Activated T-cell treated with anti-CD3 and anti-CD28 coated beads, Interleukin-2, amount 50 U/mL, for 72 hours (primary cell): ENCODE measurements at places on chromosomes 2 and 18.
A peak's percentile ranks its signal among the peaks of the same experiment; 100 is the strongest.

GRCh38 chr2:3076848-3077642, 300.6 kb downstream of the EIPR1 start:
- H3K4me3 ChIP-seq: no peak overlapping the region
- H3K36me3 ChIP-seq: no peaks in the 10 kb centered on the region
- no peak overlapping the region for H3K27ac ChIP-seq
- no peak for DNase-seq
- no peaks in the 10 kb centered on the region for H3K4me1 ChIP-seq

GRCh38 chr18:49819823-49820671, 6.7 kb upstream of the ACAA2 start:
- H3K4me3 ChIP-seq: peak overlapping the region; percentile 84
- H3K36me3 ChIP-seq: peaks cover 3% of the 10 kb centered on the region
- no peaks in the 10 kb centered on the region for H3K27me3 ChIP-seq
- peaks cover 59% of the 10 kb centered on the region for H3K4me1 ChIP-seq
- peak; percentile 56 for DNase-seq
- peak overlapping the region; percentile 94 for H3K27ac ChIP-seq

GRCh38 chr18:54242327-54242726, 17.9 kb upstream of the MBD2 start:
- H3K4me3 ChIP-seq: no peak overlapping the region
- peaks cover 14% of the 10 kb centered on the region for H3K4me1 ChIP-seq
- no peak for DNase-seq

GRCh38 chr2:8522687-8523086, 159.2 kb upstream of the ID2 start:
- H3K27ac ChIP-seq: peak overlapping the region; percentile 4
- DNase-seq: no peak

- peaks cover 21% of the 10 kb centered on the region for H3K27me3 ChIP-seq
- no peak overlapping the region for H3K4me3 ChIP-seq
- no peak overlapping the region for H3K27ac ChIP-seq
- no peaks in the 10 kb centered on the region for H3K36me3 ChIP-seq
- DNase-seq: no peak
Measured at GRCh38 chr18:9740071-9740470, 32.0 kb downstream of the RAB31 start.

DNA sequence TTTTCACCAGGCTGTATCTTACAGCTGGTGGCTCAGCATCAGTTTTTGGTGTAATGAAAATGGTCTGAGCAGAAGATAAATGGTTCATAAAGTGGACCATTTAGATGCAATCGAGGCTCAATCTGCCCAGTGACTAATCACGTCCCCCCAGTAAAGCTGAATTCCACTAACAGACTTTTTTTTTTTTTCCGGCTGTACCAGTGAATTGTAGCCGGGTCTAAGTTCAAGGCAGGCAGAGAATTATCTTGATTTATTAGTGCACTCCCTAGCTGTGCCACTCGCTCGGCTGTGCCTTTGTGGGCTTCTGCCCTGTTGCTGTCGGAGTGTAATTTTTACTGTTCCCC, 215.1 kb upstream of the POU3F3 start:
- no peaks in the 10 kb centered on the region for H3K4me1 ChIP-seq
- H3K27me3 ChIP-seq: peaks cover under 1% of the 10 kb centered on the region

DNA sequence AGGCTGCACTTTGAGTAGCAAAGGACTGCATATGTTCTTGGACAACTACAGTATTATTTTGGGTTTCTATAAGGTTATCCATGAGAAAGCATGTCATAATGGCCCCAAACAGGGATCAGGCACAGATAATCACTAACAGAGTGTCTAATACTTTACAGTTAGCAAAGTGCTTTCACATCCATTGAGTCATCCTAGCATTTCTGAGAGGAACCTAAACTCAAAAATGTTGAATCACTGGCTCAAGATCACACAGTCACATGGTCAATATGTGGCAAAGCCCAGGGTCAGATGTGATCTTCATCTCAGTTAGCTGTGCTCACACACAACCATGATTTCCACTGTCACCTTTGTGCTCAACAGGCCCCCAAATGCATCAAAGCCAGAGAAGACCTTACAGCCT, 156.1 kb upstream of the VRK2 start:
- no peaks in the 10 kb centered on the region for H3K4me1 ChIP-seq
- DNase-seq: no peak
- H3K36me3 ChIP-seq: no peaks in the 10 kb centered on the region
- H3K27ac ChIP-seq: no peak overlapping the region
- H3K4me3 ChIP-seq: no peak overlapping the region
- H3K27me3 ChIP-seq: peaks cover 6% of the 10 kb centered on the region

DNA sequence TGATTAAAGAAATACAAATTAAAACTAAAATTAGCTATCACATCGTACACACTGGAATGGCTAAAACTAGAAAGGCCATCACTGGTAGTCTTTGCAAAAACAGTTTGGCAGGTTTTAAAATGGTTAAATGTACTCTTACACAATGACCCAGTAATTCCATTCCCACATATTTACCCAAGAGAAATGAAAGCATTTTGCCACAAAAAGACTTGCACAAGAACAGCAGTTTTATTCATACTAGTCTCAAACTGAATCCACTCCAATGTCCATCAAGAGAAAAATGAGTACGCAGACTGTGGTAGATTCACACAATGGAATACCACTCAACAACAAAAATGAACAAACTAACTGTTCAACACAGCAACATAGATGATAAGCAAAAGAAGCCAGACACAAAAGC, 29.1 kb downstream of the SP140L start:
- no peaks in the 10 kb centered on the region for H3K27me3 ChIP-seq
- no peak overlapping the region for H3K4me3 ChIP-seq
- peaks cover 7% of the 10 kb centered on the region for H3K36me3 ChIP-seq
- H3K4me1 ChIP-seq: peaks cover 17% of the 10 kb centered on the region
- H3K27ac ChIP-seq: no peak overlapping the region

DNA sequence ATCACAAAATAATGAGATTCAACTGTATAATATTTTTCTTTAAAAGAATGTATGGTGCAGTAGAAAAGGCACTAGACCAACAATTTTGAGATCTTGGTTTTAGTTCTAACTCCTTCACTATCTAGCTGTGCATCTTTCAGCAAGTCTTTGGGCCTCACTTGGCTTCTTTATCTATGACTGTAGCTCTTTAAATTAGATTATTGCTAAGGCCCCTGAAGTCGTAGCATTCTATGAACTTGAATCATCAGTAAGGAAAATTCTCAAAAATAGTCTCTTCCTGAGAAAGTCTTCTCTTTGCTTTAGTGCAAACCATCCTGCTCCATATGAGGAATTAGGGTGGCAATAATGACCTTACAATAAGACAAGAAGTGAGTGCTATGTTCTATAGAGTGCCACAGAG, 140.4 kb downstream of the FTCDNL1 start:
- no peak for DNase-seq
- H3K27ac ChIP-seq: no peak overlapping the region
- H3K4me1 ChIP-seq: peaks cover 4% of the 10 kb centered on the region
- H3K4me3 ChIP-seq: no peak overlapping the region

GRCh38 chr2:98805412-98806171, 74.7 kb upstream of the MGAT4A start:
- H3K27ac ChIP-seq: no peak overlapping the region
- DNase-seq: no peak
- peaks cover 15% of the 10 kb centered on the region for H3K4me1 ChIP-seq
- H3K36me3 ChIP-seq: no peaks in the 10 kb centered on the region

GRCh38 chr2:175203621-175204496, 22.3 kb upstream of the ATP5MC3 start:
- no peak overlapping the region for H3K4me3 ChIP-seq
- no peaks in the 10 kb centered on the region for H3K4me1 ChIP-seq
- peaks cover 9% of the 10 kb centered on the region for H3K27me3 ChIP-seq
- DNase-seq: peak; percentile 63

DNA sequence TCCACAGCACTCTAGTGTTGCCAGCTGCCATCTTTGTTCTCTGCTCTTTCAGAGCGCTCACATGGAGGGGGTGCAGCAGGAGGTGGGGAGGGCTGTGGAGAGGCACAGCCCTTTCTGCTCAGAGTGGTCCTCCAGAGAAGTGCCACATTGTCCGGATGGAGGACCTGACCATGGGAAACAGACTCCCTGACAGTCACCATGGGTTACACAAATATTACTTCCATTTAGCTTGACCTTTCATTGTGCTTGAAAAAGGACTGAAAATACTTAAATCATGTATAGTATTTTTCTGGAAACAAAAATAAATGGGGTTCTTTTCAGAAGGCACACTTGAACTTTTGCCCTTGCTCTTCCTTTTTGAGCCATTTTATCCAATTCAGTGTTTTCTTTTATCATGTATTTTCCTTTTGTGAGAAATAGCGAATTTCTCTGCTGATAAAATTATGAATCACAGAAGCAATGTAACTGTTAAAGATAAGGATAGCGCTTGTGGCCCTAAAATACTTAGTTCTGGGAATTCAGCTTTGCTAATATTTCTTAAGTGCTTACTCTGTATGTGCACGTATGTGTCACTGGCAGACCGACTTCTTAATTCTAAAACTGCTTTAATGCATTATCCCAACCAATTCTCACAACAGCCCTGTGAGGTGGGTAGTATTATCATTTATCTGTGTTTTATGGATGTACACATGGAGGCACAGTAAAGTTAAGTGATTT, 34.2 kb downstream of the SPATS2L start:
- no peak overlapping the region for H3K27ac ChIP-seq
- no peaks in the 10 kb centered on the region for H3K27me3 ChIP-seq
- peaks cover 7% of the 10 kb centered on the region for H3K4me1 ChIP-seq

DNA sequence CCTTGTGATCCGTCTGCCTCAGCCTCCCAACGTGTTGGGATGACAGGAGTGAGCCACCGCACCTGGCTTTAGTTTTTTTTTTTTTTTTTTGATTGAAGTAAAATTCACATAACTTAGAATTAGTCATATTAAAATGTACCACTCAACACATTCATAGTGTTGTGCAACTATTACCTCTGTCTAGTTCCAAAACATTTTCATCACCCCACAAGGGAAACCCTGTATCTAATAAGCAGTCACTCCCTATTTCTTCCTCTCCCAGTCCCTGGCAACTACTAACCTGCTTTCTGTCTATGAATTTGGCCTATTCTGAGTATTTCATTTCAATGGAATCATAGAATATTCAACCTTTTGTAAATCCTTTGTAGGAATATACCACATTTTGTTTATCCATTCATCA, 123.9 kb upstream of the FAM117B start:
- no peaks in the 10 kb centered on the region for H3K36me3 ChIP-seq
- no peak overlapping the region for H3K27ac ChIP-seq

DNA sequence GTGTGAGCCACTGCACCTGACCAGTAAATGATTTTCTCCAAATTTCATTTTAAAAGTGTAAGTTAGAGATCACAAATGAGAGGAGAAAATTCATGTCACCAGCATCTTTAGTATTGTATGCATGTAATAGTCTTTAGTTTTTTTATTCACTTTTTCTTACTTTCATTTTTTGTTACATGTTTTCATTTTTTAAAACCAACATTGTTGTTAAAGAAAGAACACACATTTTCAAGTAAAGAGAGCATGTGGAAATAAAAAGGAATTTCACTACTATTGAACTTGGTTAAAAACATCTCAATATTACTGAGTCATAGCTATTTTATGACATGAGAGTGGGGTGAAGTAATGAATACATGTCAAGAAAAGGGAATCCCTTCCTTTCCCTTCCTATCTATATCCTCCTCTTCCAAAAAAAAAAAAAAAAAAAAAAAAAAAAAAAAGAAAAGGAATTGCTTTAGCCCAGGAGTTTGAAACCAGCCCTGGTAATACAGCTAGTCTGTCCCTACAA, 29.1 kb upstream of the PMAIP1 start:
- no peaks in the 10 kb centered on the region for H3K27me3 ChIP-seq
- no peak overlapping the region for H3K4me3 ChIP-seq
- no peak overlapping the region for H3K27ac ChIP-seq
- no peaks in the 10 kb centered on the region for H3K36me3 ChIP-seq
- H3K4me1 ChIP-seq: peaks cover 6% of the 10 kb centered on the region

DNA sequence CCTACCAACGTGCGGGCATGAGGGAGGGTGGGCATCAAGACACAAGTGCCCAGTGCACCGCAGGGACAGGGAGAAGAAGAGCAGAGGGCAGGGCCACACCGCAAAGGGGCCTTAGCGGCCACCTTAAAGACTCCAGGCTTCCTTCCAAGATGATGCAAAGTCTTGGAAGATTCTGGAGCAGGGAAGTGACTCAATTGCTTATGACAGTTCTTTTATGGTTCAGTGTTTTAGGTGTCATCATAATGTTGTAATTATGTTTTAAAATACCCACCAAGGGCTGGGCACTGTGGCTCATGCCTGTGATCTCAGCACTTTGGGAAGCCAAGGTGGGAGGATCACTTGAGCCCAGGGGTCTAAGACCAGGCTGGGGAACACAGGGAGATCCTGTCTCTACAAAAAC, 44.5 kb upstream of the SEMA4C start:
- no peaks in the 10 kb centered on the region for H3K27me3 ChIP-seq
- peaks cover 25% of the 10 kb centered on the region for H3K4me1 ChIP-seq
- no peak overlapping the region for H3K27ac ChIP-seq
- H3K4me3 ChIP-seq: peak overlapping the region; percentile 68
- DNase-seq: no peak
- peaks cover 19% of the 10 kb centered on the region for H3K36me3 ChIP-seq

DNA sequence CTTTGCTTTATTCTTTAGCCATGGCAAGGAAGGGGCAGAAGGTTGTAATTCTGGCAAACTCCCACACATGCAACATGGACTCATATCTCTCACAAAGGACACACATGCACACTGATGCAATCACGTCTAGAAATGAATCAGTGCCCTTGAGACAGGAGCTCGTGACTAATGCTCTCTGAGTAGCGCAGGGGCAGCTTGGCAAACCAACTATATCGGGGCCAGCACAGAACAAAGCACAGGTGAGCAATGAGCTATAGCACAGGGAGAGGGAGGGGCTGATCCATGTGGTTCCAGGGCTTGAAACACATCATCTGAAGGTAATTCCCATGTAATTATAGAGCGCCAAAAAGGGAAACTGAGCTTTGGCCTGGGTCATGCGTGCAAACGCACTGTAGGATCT, 165.2 kb upstream of the KLF7 start:
- H3K27ac ChIP-seq: peak overlapping the region; percentile 97
- DNase-seq: peak; percentile 91

DNA sequence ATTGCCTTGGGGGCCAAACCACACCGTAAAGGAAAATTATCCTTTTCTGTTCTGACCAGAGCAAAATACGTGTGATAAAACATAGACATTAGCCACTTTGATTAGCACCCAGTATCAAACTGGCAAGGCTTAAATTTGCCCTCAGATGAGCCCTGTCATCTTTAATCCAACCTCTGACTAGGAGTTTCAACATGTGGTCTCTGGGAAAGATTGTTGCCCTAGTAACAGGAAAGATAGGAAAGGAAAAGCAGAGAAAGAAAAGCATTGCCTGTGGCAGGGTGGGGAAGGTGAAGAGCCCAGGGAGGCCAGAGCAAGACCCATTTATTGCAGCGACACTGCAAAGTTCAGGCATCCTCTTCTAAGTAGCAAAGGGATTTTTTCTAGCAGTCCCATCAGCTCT, 181.5 kb upstream of the SCN7A start:
- no peak overlapping the region for H3K4me3 ChIP-seq
- no peaks in the 10 kb centered on the region for H3K36me3 ChIP-seq
- no peaks in the 10 kb centered on the region for H3K4me1 ChIP-seq
- H3K27me3 ChIP-seq: peaks cover 10% of the 10 kb centered on the region

DNA sequence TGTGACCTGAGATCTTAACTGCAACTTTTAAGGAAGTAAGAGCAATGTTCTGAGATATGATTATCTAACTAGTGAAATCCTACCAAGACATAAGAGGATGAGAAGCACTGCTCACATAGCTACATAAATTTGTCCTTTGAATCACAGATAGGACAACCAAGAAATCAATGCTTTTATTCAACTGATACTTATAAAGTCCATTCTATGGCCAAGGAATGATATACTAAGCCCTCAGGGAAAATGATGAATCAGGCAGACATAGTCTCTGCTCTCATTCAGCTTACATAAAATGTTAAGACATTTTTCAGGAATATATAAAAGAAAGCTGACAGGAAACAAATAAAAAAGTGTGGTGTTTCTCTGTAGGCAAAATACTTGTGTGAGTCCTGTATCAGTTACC, 39.1 kb downstream of the PGAP1 start:
- no peak overlapping the region for H3K27ac ChIP-seq
- no peak overlapping the region for H3K4me3 ChIP-seq
- no peak for DNase-seq
- H3K36me3 ChIP-seq: peaks cover 32% of the 10 kb centered on the region
- H3K27me3 ChIP-seq: no peaks in the 10 kb centered on the region
